Tongue (tissue), 3 donors: ENCODE measurements at places on chromosomes 12 and 14.

- DNase-seq: no peak
Measured at GRCh38 chr14:55845963-55846825, 266.2 kb downstream of the KTN1 start.

DNA sequence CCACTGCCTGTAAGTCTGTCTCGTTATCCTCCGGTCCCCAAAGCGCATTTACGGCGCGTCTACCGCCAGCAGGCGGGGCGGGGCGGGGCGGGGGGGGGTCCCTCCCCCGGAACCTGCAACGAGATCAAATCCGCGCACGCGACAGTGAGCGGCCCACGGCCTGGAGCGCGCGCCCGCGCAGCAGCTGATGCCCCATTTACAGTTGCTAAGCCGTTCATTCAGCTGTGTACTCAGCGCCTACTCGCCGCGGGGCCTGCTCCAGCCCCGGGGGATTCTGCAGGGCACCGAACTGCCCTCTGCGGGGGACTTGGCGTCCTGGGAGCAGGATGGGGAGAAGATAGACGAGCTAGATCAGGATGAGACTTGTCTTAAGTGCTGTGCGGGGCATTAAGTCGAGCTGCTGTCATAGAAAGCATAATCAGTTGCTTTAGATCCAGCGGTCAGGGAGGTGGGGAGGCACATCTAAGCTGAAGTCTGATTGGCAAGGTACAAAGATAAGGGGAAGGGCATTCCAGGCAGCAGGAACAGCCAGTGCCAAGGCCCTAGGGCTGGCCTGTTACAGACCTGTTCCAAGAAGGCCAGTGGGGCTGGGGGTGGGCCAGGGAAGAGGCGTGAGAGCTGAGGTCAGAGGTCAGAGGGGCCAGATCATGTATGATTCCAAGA is 1.4 kb upstream of the CCDC85C start:
- DNase-seq: peak; percentile 78

GRCh38 chr14:87628129-87628528 is 364.9 kb downstream of the GALC start:
- peak; percentile 92 for DNase-seq

DNA sequence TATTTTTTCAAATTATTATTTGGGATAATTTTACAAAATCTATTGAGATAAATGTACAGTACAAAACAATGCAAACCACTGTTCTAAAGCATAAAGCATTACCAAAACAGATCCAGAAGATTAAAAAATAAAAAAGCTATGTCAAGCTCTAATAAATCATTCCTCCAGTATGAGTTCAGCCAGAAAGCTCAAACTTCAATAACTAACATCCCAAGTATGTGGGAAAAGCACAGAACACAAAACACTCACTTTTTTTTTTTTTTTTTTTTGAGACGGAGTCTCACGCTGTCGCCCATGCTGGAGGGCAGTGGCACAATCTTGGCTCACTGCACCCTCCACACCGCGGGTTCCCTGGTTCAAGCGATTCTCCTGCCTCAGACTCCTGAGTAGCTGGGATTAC is 11.3 kb downstream of the SAV1 start:
- DNase-seq: no peak

DNA sequence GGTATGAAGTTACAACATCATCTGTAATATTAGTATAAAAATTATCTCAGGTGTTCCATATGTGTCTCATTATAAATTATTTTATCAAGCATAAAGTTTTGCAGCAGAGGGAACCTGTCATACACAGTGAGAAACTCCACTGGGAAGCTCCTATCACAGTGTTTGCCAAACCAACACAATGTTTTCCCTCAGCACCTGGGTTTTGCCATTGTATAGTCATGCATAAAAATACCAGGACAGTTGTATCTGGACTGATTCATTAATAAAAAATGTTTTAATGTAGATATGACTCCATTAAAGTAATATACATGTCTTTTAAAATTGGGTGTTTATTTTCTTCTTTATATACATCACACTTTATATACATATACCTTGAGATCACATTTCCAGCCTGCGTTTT is 56.6 kb downstream of the METTL25 start:
- no peak for DNase-seq

DNA sequence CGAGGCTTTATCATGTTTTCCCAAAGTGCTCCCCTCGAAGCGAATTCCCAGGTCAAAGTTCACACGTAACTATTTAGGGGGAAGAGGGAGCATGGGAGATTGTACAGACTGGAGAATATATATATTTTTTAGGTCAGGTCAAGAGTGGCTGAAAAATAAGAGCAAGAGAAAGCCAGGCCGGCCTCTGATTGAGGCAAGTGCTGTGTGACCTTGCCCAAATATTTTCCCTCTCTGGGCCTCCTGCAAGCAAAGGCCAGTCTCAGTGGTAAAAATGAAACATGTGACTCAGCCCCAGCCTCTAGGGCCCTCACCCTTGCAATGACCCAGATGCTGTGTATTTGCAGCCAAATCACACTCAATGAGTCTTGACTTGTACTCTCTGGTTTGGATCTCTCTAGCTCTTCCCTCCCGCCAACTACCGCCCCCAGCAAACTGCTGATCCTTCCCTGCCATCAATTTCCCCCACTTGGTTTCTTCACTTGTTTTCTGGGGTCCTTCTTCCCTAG is 34.1 kb downstream of the SMUG1 start:
- no peak for DNase-seq

GRCh38 chr14:74364271-74364880 is 16.1 kb downstream of the VRTN start:
- DNase-seq: no peak

GRCh38 chr12:4068981-4069669 is 195.9 kb upstream of the PARP11 start:
- no peak for DNase-seq

GRCh38 chr12:110906985-110907384 is 13.4 kb downstream of the MYL2 start:
- no peak for DNase-seq

DNA sequence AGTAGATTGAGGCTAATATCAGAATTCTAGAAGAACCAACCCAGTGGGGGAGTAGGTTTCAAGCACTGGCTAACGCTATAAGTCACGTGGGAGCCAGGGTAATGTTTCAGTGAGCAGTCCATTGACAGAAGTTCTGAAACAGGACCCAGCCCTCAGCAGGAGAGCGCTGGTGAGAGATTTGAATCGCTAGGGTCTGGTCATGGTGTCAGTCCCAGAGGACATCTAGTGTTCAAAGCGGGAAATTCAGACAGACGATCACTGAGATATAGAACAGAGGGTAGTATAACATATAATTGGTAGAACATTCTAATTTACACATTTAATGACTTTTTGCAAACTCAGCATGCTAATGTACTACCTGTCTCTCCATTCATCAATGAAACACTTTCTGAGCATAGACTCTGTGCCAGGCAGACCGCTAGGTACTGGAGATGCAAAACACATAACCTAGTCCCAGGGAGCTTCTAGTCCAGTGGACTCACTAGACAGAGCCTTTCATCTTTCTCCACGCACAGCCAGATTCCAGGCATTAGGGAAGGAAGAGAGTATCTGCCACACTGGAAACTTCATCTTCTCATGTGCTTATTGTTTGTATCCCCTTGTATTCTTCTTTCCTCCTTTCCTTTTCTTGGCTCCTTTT is 35.4 kb upstream of the RNASE3 start:
- peak; percentile 61 for DNase-seq

- DNase-seq: no peak
Measured at GRCh38 chr12:83322809-83323208, 636.1 kb downstream of the TMTC2 start.

DNA sequence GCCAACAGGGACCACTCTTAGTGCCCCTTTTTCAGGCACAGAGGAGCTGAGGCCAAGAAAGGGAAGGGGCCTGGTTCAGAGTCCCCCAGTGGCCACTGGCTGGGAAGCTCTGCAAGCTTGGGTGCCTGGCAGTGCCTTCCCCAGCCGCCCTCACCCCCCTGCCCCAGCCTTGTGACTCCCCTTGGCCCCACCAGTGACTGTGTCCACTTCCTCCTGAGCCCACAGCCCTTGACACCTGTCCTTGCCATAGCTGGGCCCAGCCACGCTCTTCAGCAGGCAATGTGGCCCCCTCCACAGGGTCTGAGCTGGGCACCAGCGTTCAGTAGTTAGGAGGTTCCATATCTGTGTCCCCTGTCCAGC is 19.0 kb upstream of the C14orf180 start:
- DNase-seq: no peak

DNA sequence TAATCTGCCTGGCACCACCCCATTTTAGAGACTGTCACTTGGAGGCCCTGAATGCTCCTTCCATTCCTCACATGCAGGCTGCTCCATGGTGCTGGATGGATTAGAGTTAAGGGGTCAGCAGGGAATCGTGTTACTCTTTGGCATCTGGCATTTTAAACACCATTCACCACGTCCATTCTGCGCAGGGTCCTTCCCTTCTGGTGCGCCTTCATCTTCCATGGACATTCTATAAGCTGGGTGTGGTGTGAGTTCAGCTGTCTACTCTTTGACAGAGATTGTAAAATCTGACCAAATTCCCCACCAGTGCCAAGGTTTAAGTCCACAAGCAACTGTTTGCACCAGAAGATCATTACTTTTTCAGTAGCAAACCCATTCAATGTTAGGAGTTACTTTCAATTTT is 47.8 kb downstream of the GIT2 start:
- DNase-seq: peak; percentile 93

DNA sequence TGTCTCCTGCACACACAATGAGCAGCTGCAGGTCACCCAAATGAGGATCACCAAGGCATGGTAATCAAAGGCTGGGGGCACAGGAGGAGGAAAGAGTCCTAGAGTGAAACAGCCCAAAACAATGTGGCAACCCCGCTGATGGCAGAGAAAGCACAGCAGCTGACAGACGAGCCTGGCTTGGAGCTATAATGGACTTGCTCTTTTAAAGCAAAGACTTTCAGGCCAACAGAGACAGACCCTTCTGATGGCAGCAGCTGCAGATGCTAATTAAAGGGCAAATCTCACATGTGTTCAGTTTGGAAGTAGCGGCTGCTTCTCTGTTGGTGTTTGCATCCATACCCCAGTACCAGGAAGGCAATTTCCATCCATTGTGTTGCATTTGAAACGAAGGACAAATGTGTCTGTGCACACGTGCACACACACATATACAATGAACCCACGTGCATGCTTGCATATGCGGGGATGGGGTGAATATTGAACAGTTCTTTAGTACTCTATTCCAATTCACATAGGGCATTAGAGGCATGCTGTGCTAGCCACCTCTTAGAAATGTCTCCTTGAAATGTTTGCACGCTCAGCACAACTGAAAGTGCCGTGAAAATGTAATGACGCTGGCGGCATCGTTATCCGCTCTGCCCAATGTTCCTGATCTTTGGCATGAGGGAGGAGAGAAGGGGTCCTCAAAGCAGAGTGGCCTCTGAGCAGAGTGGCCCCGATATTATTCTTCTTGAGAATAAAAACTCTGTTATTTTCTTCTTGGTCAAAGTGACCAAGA is 38.1 kb downstream of the CIT start:
- DNase-seq: peak; percentile 60

GRCh38 chr14:71557351-71557750 is 374.9 kb upstream of the RGS6 start:
- no peak for DNase-seq

DNA sequence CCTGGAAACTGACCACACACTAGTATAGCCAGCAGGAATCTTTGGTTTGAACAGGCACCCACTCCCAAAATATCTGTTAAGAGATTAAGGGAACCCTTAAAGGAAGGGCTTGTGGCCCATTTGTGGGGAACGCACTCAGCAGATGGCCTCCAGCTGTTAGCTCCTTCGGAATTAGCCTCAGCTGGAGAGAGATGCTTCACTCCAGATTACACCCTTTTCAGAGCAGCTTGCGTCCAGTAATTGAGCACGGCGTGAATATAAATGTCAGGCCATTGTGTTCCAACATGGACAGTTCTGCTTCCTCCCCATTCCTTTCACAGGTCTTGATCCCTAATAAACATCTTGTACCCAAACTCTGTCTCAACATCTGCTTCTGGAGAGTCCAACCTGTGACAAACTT is 397.8 kb downstream of the SEC23A start:
- peak; percentile 40 for DNase-seq

GRCh38 chr12:124861492-124861891 is 2.2 kb downstream of the SCARB1 start:
- DNase-seq: peak; percentile 83

DNA sequence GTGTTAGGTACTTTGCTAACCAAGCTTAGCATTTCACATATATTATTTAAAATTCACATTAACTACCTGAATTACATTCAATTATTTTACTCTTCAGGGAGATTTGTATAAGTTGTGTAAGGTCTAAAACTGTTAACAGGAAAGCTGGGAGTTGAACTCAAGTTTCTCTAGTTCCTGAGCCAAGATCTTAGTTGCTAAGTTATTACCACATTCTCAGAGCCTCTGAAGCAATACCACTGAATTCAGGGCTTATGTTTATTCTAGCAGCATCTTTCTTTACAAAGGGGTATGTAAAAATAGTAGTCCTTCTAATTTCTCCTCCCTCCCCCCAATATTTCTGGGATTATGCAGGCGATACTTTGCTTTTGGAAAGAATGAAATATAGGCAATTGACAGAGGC is 786.8 kb downstream of the DIO2 start:
- DNase-seq: no peak

DNA sequence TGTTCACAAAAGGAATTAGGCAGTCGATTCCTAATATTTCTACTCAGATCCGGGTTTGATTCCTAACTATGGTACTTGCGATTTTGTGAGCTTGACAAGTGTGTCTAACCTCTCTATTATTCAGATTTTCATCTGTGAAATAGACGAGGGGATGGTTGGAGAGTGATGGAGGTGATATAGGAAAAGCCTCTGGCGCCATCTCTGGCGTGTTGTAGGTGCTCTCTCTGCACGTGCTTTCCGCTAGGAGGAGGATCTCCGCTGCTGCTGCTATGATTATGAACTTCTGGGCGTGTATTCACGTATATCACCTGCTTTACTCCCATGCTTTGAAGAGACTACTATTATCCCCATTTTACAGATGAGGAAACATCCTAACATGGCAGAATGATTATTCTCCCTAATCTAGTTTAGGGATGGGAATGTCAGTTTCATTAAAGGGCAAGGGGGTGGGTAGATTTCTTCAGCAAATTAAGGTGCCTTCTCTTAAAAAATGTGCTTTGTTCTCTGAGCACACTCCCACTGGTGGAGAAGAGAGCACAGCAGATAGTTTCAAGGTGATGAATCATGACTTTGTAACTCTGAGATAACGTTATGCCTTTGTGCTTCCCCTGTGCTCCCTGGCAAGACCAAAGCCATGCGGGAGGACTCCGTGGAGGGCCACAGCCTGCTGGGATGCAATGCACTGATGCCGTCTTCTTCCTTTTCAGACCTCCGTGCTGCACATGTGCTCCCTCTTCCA is 97.1 kb downstream of the PRIMA1 start:
- no peak for DNase-seq

DNA sequence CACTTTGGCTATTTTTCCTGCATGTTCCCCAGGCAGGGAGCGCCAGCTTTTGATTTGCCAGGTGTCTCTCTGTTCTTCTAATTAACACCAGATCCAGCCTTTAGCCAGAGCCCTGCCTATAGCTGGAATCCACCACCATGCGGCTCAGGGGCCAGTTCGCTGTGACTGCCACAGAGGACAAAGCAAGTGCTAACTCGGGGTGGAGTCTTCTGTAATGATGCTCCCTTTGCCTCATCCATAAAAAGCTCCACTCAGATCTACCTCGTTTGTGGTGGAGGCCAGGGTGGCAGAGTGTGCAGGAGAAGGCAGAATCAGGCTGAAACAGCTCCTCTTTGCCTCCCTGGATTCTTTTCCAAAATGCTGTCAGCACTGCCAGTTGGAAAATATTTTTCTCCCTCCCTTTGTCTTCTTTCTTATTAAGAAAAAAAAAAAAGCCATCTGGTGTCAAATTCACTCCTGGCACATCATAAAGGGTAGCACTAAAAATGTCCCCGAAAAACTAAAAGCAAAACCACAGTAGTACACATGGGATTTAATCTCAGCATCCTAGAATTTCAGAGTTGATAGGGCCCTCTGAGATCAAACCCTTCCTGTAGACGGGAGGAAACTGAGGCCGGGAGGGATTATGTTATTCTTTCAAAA is 18.0 kb upstream of the CTDSP2 start:
- DNase-seq: peak; percentile 73
